ENCODE measurements at places on chromosomes 13 and 19.

DNA sequence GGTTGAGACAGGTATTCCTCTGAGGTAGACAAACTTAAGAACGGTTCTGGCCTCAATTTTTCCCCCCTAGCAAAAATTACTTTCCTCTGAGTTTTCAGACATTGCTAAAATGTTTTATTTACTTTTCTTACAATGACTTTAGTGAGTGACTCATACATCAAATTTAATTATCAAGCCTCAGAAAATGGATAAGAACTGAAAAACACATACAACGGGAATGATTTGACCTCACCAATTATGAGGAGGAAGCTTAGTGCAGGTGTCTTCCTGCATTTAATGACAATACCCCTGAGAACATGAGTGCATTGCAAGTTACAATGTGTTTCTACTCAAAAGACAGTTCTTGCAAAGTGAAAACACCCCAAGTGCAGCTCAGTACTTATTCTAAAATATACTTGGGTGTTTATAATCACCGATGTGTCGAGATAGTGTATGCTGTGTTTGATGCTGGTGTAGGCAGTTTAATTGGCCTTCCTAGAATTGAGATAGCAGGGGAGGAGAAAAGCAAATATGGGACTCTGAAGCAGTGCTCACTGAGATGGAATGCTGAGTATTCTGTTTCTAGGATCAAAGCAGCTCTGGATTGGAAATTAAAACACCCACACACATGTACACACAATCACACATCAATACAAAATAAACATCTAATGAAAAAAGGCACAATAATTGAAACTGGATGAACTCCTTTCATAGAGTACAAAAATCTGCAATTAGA lies 189.5 kb upstream of the SLC10A2 start:
- DNase-seq, result no peak

DNA sequence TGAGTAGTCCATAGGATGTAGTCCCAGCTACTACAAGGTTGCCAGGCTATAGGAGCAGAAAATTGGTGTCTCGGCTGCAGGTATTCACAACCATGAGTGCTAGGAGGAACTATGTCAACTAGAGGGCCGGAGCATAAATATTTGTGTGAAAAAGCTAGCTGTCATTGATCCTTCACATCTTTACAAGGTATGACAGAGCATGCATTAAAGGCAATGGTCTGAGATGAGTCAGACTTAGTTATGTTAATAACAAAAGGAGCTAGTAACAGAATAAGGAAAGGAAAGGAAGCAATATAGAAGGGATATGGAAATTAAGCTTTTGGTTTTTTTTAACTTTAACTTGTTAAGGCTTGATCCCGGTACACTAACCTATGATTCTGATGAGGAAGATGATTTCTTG lies 40.9 kb upstream of the PSG9 start:
- DNase-seq, result no peak

DNA sequence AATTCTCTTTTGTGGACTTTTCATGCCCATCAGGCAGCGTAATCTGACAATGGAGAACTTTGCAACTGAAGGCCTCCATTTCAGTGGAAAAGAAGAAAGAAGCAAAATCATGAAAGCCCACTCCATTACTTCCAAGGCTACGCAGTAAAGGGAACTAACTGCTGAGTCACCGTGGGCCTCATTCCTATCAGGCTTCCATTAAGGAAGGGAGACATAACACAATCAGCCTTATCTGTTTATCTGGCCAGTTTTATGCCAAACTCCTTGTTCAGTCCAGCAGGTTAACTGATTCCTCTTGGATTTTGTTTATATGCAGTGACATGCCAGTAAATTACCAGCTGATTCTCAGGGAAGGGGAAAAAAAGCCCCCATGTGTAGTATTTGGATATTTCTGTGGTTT lies 56.8 kb upstream of the KATNAL1 start:
- DNase-seq, result no peak

DNA sequence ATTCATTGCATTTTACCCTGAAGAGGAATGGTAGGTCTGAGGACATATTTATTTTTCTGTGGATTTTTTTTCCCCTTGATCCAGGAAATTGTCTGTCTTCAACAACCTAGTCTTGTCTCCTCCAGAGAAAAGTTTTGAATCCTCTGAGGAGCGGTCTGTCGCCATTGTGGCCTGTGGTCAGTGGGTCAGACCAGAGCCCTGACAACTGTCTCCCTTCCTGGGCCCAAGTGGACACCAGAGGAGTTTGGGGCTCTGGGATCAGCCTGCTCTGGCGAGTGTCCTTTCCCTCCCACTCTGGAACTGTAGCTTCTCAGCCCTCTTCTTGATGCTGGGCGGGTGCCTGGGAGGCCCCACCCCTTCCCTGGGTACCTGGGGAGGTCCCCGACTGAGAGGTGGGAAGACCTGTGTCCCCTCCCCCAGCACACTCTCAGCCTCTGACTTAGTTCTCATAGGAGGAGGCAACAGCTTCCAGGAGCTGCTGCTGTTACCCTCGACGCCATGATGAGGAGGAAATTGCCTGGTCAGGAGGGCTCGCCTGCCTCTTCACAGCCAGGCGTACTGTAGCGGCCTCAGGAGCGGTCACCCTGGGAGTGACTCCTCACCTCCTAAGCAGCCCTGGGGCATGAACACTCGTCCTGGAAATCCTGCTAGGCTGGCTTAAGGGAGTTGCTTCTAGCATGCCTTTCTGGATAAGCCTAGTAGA lies 110.3 kb downstream of the GGACT start:
- DNase-seq, result no peak

DNA sequence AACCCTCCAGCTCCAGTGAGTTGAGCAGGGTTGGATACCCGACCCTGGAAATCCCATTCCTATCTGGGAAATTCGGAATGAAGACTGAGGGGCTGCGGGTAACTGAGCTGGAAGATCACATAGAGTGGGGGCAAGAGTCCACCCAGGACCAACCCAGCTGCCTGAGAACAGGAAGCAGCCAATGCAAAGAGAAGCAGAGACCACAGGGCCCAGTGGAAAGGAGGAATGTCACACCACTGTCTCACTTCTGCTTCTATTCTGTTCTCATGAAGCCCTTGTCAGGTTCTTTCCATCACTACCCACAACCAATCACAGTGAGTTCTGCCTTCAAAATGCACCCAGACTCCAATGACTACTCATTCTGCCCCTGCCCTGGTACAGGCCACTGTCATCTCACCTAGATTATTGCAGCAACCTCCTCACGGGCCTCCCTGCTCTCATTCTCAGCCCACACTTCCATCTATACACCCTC lies 15.3 kb downstream of the DYRK1B start:
- DNase-seq, result peak; percentile 67

DNA sequence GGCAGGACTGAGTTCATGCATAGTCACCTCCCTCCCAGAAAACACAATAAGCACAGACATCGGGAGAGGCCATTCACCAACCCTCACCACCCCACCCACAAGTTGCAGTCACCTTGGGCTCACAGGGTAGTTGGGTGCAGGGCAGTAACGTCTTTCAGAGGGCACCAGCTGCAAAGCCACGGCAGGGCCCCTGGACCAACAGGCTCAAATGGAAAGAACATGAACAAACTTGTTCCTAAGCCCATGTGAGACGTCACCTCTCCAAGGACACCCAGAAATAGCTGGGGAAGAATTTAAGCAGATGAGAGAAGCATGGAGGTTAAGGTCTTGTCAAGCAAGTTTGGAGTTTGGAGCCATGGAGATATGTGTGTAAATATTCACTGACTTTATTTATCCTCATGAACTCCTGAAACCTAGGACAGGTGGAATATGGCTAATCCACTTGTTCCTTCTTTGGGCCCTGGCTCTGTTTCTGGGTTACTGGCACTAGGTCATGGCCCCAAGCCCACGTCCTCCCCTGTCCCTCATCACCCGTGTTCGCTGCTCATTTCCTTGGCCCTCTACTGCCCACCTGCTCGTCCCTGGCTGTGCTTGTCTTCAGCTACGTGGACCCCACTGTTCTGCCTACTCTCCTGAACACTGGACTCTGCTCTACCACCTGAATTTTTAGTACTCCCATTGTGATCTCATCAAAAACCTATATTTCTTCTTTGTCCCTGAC lies 40.4 kb downstream of the SACS start:
- DNase-seq, result no peak

DNA sequence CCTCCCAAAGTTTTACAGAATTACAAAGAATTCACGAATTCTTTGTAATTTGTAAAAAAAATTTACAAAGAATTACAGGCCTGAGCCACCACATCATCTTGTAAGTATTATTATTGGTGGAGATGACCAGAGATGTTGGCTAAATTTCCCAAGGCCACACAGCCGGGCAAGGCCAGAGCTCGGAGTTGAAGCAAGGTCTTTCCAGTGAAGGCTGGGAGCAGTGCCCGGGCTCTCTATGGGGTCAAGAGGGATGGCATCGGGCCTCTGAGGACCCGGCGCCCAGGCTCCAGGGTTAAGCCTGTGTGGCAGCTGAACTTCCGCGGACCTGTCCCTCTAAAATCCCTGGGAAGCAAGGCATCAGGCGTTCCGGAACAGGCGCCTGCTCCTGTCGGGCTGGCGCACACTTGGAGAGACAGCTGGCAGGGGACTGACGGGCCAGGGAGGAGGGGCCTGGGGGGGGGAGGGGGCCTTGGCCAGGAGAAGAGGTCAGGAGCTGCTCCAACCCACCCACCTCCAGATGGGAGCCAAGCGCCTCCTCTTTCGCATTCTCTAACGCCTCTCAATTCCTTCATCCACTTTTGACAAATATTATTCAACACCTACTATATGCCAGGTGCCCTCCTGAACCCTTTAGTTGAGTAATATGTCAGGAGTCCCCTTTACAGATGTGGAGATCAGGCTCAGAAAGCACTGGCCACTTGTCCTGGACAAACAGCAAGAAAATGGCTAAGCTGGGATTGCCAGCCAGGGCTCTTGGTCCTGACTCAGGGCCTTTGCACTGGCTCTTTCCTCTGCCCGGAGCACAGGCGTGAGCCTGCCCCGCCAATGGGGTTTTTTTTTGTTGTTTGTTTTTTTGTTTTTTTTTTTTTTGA lies 36.8 kb upstream of the SEMA6B start:
- DNase-seq, result no peak

GRCh38 chr19:57870225-57870624 lies 18.6 kb downstream of the ZNF814 start:
- no peak for DNase-seq

GRCh38 chr13:87084192-87084591 lies 587.0 kb upstream of the SLITRK5 start:
- DNase-seq, result no peak

- DNase-seq, result peak; percentile 57
Observed at GRCh38 chr19:55080968-55081769, 5.5 kb downstream of the EPS8L1 start.

GRCh38 chr19:5078666-5079065 lies 109.8 kb downstream of the KDM4B start:
- no peak for DNase-seq

- DNase-seq, result no peak
Observed at GRCh38 chr13:33174491-33174890, 111.1 kb downstream of the STARD13 start.

DNA sequence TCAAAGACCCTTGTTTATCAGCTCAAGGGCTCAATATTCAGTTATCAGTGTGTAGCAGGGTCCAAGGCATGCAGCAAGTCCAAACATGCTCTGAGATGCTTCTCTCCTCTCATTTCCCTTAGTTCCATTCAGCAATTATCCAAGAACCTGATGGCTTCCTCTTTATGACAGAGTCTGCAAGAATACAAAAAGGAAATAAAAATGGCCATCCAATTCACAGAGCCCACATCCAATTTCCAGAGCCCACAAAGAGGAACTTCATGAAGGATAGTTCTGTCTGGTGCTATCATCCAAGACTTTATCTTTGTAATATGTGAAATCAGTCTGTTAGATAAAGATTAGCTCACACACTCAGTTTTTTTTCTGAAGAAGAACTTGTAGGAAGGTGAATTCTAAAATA lies 217.2 kb downstream of the LACC1 start:
- no peak for DNase-seq

- no peak for DNase-seq
Observed at GRCh38 chr13:34347784-34348573, 530.0 kb downstream of the RFC3 start.

DNA sequence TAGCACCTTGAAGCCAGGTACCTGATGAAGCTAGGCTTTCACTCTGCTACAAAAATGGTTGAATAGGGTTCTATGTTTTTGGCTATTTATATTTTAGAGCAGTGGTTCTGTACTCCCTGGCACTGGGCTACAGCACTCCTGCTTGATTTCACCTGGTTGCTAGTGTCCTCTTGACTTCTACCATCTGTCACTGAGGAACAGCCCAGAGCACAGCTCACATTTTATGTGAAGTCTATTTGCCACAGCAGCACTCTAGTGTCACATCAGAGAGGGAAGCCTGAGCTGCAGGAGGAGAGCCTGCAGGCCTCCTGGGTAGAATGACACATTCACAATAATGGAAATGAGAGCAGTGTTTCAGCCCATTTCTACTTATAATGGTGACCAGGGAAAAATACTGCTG lies 184.2 kb downstream of the ZNF486 start:
- DNase-seq, result no peak

All from GM12864 (cell line).